CD4-positive, alpha-beta T cell treated with Interleukin-10 for 1 hour (primary cell): ENCODE measurements at places on chromosomes 6 and 20.

GRCh38 chr6:16749516-16750485 lies 11.5 kb downstream of the ATXN1 start:
- no peak for DNase-seq

- no peak for DNase-seq
Observed at GRCh38 chr6:11621119-11621518, 83.6 kb downstream of the TMEM170B start.

DNA sequence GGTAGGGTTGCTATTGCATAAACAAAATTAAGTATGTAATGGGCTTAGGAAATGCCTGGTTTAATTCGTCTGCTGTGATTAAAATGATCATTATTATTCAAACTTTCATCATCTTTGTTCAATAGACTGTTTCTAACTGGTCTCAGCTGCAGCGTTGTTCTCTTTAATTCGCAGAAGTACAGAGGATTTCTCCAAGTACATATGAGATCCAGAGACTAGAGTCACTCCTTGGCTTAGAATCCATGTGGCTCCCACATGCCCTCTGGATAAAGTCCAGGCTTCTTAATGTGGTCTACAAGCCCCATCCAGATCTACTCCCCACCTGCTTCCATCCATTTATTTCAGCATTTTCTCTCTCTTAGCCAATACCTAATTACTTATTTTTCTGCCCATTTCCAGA lies 1.1 kb upstream of the ZBTB24 start:
- DNase-seq: no peak

DNA sequence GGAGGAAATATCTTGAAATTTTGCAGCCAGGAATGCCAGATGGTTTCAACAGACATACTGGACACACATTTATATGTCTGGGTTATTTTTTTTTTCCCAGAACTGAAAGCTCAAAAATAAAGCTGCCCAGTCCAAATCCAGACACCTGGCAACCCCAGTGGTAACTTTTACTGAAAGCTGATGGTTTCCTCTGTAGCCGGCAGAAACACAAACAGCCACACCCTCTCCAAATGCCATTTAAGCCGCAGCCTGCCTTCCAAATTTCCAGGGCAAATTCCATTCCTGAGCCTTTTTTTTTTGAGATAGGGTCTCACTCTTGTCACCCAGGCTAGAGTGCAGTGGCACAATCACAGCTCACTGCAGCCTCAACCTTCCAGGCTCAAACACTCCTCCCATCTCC lies 6.5 kb upstream of the PREX1 start:
- DNase-seq: no peak

GRCh38 chr20:63155266-63156165 lies 60.4 kb downstream of the YTHDF1 start:
- DNase-seq: no peak

DNA sequence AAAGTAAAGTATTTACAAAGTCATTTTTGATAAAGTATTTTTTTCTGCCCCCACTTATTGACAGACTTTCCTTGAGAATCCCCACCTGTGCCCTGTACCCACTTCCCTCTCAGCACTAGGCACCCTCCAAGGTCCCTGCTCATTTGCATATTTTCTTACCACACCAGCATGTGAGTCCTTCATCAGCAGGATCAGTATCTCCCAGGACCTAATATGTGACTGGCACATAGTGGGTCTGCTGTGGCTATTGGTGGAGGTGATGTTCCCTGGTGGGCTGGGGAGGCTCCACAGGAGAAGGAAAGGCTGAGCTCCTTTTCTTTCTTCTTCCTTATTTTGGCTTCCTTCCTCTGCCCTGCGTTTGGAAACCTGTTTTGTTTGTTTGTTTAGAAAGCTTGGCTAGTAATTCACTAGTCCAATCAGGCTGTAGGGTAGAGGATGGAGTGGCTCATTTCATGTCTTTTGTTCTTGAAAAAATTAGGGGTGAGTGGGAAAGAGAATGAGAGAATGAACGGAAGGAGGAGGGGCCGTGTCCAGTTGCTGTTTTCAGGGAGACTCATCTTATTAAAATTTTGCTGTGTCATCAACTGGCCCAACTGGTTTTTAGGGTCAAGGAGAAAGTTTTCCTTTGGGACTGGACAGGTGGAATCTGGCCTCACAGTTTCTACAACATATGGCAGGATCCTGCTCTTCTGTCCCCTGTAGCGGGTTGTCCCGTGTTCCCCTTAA lies 2.8 kb upstream of the RNF24 start:
- DNase-seq: no peak

DNA sequence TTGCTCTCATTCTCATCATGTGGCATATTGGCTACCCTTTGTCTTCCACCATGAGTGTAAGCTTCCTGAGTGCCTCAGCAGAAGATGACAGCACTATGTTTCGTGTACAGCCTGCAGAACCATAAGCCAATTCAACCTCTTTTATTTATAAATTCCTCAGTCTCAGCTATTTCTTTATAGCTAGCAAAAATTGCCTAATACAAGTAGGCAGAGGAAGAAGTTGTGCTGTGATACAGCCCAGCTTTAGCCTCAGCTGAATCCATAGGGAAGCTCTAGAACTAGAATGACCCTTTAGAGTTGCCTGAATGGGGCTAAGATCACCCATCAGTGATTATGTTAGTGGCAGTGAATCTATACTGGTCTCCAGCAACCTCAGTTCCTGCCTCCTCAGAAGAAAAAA lies 19.0 kb upstream of the SERINC1 start:
- DNase-seq: no peak
